Heart right ventricle (tissue), 16 donors: ENCODE measurements at places on chromosomes 13 and 19.
A peak's percentile ranks its signal among the peaks of the same experiment; 100 is the strongest.

- DNase-seq = peak; percentile 64
Measured at GRCh38 chr19:3950871-3951861, 18.3 kb downstream of the NMRK2 start.

DNA sequence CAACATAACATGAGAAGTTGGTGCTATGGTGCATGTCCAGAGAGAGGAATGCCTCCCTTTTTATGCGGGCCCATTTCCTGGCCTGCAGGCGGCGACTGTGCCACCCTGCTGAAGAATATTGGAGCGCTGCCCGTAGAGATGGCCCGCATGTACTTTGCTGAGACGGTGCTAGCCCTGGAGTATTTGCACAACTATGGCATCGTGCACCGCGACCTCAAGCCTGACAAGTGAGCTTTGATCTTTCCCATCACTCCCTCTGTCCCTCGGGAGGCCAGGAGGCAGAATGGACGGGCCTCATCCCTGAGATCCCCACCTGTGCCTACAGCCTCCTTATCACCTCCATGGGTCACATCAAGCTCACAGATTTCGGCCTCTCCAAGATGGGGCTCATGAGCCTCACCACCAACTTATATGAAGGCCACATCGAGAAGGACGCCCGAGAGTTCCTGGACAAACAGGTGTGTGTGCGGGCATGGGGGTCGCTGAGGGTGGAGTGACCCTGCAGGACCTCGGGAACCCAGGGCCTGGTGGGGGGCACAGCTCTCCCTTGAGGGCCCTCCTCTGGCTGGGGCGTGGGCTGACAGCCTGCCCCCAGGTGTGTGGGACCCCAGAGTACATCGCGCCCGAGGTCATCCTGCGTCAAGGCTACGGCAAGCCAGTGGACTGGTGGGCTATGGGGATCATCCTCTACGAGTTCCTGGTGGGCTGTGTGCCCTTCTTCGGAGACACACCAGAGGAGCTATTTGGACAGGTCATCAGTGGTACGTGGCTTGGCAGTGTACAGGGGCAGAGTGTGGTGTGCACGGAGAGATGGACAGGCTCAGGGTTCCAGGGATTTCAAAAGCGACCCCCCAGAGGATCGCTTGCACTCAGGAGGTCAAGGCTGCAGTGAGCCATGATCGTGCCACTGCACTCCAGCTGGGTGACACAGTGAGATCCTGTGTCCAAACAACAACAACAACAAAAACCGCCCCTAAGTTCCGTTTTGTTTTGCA lies 16.2 kb downstream of the DNASE2 start:
- no peak for DNase-seq

DNA sequence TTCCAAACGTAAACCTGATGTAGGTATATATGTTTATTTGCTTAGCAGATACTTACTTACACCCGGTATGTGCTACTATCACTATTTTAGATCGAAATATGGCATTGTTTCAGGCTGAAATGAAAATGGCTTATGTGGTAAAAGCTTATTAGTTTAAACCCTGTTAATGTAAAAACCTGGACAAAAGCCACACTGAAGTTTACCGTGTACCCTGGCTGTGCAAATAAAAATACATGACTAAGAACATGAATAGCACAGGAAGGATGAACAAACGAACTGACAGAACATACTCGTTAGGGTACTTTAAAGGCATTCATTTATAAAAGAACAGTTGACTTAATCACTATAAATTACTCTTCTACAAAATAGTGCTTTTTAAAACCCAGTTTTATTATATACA lies 6.6 kb downstream of the CLDN10 start:
- no peak for DNase-seq

DNA sequence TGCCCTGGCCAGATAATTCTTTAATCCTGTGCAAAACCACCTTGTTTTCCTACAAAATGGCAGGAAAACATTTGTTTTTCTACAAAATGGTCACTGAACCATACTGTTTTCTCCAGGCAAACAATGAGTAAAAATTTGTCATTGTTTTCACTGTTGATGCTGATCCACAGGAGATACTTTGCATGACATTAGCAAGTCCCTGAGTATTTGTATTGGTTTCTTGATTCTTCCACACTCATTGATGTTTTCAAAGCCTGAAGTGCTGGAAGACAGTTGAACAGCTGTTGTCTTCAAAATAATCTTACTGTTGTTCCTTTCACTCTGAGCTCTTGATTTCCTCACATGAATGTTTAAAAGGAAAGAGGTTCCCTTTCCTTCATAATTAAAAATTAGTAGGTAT lies 123.1 kb upstream of the HTR2A start:
- no peak for DNase-seq

GRCh38 chr13:25352230-25352629 lies 19.5 kb upstream of the ATP8A2 start:
- DNase-seq = no peak

DNA sequence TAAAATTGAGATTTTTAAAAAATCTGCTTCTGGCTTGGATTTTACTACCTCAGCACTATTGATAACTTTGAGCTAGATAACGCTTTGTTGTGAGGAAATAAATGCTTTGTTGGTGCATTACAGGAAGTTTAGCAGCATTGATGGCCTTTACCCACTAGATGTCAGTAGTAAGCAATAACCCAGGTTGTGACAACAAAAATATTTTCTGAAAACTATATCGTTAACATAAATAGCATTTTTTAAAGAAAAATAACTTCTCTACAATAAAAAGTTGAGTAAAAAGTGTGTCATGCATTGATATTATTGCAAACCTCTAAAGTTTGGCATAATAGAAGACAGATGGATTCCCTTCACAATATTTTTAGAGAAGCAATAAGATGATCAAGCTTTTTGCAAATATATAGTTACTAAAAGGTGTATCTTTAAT lies 1246.5 kb downstream of the UQCRFS1 start:
- no peak for DNase-seq

DNA sequence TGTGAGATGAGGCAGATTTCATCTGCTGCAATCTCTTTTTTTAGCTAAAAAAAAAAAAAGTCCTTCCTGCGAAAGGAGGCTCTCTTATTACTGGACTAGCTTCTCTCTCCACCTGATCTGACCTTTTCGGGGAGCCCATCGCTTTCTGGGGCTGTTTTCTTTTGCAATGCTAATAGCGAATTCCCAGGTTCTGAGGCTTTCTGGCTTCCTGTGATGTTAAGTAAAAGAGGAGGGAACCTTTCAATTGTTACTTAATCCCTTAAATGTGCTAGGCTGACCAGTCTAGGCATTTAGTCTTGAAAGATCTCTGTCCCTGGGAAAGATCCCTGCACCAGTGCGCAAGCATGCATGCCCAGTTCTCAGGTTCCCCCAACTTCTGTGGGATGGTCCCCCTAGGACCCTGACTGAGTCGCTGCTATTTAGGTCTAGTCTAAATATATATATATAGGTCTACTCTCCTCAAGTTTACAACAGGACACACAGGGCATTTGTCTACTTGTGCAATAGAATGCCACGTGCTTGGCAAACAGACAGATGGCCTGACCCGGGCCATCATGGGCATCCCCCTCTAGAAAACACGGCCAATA lies 224.7 kb downstream of the ZNF536 start:
- DNase-seq = no peak

DNA sequence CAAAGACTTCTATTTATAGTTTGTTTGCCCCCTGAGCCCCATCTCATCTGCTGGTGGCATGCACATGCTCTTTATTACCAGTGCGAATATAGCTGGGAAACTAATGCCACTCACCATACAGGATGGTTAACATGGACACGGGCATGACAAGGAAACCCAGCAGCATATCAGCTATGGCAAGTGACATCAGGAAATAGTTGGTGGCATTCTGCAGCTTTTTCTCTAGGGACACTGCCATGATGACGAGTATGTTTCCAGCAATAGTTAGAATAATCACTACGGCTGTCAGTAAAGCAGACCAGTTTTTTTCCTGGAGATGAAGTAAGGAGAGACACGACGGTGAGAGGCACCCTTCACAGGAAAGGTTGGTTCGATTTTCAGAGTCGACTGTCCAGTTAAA lies 1.5 kb downstream of the HTR2A start:
- no peak for DNase-seq
